ENCODE measurements at places on chromosomes 2 and 18.

GRCh38 chr18:78733762-78734613, 245.6 kb upstream of the SALL3 start:
- no peak for DNase-seq

DNA sequence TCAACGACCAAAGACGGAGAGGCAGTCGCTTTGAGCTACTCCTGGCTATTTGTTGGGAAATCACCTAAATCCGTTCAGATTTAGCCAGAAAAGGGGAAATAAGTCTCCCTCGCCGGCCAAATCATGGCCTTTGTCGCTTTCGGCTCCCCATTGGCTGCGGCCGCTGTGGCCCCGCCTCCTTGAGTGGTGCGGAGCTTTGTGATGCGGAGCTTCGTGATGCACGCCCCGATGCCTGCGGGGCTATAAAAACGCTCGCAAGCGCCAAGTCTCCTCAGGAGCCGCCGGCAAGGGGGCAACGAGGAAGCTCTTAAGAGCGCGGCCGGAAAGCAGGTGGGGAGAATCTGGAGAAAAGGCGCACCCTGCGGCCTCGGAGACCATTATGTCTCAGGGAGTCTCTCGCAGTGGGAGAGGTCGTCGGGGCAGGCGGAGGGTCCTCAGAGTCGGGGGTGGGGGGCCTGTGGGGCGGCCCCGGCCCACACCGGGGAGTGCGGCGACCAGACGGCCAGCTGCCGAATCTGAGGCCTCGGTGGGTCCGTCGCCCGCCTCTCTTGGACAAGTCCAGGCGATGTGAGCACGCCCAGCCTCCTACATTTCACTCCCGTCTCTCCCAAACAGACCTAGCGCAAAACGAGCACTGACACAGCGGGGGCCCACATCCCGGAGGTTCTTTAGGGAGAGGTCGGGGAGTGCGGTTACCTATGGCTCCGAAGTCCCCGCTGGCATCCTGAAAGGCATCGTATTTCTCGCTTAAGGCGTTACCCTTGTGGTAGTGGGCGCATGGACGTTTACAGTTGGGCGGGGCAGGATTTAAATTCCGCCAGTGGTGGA, at the start of gene CABYR:
Gene CABYR, plus strand, starts transcription at position 274 of the 828 bp plus-strand sequence. CDS start 4,053 bp downstream, outside the sequence.
- peak; percentile 40 for DNase-seq

- DNase-seq, result no peak
Measured at GRCh38 chr2:36357847-36358659, 2.5 kb downstream of the CRIM1 start.

GRCh38 chr18:10035281-10035991, 121.6 kb downstream of the VAPA start:
- no peak for DNase-seq

DNA sequence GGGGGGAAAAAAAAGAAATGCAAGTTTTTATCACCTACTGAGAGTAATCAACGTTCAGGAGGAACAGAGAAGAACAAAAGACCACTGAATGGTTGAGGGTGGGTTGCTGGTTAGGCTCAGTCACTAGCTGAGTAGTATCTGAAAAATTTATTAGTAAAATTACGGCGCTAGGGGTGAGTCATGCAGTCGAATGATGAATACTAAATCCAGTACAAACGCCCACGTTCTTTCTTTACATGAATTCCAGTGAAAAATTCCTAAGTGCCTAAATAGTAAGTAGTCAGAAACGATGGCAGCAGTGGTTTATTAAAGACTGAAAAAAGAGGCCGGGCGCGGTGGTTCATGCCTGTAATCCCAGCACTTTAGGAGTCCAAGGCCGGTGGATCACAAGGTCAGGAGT, 52.0 kb downstream of the TEKT4 start:
- DNase-seq, result no peak

GRCh38 chr2:162029287-162029901, 44.6 kb downstream of the DPP4 start:
- no peak for DNase-seq

DNA sequence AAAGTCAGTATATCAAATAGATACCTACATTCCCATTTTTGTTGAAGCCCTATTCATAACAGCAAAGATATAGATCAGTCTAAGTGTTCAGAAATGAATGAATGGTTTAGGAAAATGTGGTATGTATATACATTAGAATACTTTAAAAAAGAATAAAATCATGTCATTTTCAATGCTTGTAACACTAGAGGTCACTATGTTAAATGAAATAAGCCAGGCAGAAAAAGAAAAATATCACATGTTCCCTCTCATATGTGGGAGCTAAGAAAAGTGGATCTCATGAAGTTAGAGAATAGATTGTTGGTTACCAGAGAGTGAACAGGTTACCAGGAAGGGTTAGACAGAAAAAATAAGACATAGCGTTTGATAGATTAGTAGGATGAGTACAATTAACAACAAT, 1111.0 kb upstream of the SLC39A10 start:
- no peak for DNase-seq

DNA sequence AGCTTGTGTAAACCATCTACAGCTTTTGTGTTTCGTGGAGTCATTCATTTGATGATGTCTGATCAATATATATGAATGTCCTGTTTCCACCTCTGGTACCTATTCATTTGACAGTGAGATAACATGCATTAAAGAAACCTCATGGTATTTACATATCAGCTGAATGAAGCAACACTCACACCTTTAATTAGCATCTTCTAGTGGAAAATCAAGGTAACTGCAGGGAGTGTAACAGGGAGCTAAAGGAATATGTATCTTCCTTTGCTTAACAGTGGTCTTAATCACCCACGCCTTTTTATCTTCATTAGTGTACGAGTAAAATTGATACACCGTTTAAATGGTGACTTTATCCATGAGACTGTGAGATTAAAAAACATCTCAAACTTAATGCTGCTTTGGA, 15.6 kb downstream of the SLC39A10 start:
- no peak for DNase-seq

DNA sequence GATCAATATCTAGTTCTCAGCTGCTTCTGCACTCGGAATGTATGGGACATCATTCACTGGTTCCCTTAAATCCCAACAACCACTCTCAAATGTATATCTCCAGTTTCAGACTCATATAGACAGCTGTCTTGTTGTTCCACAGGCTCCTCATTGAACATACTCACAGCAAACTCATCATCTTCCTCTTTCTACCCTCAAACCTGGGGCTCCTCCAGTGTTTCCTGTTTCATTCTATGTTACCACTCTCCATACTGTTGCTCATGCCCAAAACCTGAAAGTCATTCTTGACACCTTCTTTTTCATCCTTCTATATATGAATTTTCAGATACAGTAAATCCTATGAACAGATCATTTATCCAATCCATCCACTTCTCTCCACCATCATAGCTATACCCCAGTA, 18.7 kb upstream of the REL start:
- no peak for DNase-seq

DNA sequence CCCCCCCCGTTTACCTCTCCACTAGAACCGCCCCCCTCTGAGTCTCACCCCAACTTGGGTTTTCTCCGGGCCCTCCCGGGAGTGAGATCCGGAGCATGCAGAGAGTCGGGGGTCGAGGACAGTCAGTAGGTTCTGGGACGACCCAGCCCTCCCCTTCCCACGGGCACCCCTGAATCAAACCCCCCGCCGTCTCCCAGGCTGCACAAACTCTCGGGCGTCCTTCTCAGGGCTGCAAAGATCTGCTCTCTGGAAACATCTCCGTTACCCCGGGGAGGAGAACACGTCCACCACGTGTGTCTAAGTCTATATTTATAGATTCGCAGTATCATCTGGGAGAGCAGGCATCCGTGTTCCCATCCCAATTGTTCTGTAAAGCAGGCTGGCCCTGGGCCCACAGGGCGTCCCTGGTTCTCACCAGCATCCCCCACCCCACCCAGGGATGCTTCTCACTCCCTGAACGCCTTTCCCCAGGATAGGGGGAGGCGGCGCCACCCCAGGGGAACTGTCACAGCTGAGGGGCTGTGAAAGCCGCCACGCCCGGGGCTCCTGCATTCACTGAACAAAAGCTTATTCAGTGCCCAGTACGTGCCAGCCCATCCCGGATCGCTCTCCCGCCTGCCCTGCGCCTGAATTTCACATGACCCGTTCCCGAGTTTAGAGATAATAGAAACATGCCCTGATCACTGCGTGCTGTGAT, 765 bp upstream of the DIPK1C start:
- no peak for DNase-seq

DNA sequence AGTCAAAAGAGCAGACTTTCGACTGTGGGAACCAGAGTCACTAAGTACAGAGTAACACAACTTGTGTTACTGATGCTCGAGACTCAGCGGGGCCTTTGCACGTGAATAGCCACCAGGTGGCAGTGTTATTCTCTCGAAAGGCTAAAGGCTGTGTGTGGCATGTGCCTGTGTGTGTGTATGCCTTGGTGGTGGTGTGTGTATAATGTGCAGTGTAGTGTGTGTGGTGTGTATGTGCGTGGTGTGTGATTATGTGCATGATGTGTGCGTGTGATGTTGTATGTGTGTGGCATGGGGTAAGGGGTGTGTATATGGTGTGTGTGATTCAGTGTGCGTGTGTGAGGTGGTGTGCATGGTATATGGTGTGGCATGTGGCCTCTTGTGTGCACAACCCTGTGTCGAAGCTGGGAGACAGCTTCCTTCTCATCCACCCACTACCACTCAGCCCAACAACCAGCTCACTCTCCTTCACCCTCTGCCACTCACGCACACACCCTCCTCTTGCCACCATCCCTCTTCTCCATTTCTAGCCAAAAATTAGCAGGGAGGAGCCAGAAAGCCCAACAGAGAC, 83.0 kb upstream of the ZNF532 start:
- no peak for DNase-seq

GRCh38 chr2:238644095-238645081, 203.5 kb upstream of the TWIST2 start:
- DNase-seq, result no peak

- DNase-seq, result no peak
Measured at GRCh38 chr18:76488190-76488589, 6.9 kb downstream of the ZNF516 start.

DNA sequence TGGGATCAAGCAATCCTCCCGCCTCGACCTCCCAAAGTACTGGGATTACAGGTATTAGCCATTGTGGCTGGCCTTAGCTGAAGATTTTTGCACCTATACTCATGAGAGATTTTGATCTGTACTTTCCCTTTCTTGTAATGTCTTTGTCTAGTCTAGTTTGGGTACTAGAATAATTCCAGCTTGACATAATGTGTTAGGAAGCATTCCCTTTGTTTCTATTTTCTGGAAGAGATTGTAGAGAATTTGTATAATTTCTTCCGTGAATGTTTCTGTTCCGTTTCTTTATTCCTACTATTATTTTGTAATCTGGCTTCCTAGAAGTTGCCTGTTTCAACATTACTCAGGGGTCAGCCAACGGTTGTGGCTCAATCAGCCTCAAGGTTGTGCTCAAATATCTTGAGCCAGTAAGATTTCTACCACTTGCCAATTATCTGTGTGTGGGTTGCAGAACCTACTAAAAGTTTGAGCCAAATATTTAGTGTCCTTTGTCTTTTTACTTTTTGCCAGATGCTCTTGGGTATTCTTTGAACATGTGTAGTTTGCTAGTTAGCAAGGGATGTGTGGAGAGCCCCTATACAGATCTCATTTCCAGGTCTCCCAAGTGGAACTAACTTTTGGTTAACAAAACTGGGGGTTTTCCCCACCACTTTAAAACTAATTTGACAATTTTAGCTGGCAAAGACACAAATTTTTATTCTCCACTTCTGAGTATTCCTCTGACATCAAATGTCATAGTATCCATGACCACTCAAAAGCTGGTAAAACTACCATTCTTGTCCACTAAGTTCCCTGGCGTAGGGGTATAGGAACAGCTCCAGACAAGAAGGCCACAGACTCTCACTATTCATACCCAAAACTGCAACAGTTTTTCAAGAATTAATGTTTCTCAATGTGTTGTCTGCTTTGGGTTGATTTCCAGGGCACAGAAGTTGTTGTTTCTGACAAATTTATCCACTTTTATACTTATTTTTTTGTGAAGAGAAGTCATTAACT, 42.8 kb upstream of the BAZ2B start:
- DNase-seq, result no peak

GRCh38 chr2:136027112-136027511, 41.7 kb upstream of the DARS1 start:
- DNase-seq, result no peak

DNA sequence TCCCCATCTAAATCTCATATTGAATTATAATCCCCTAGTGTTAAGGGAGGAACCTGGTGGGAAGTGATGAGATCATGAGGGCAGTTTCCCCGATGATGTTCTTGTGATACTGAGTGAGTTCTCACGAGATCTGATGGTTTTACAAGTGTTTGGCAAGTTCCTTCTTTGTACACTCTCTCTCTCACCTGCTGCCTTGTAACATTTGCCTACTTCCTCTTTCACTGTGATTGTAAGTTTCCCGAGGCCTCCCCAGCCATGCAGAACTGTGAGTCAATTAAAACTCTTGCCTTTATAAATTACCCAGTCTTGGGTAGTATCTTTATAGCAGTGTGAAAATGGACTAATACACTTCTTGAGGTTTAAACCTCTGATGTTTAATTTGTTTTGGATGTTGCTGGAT, 177.5 kb downstream of the CD8B2 start:
- no peak for DNase-seq

GRCh38 chr2:221420245-221420644, 151.9 kb downstream of the EPHA4 start:
- DNase-seq, result no peak

GRCh38 chr2:149329489-149330126, 779 bp upstream of the LYPD6 start:
- no peak for DNase-seq

GRCh38 chr18:57931038-57931437, 113.0 kb upstream of the NEDD4L start:
- DNase-seq, result no peak

GRCh38 chr2:67997903-67998302, 64.9 kb downstream of the C1D start:
- no peak for DNase-seq

- DNase-seq, result no peak
Measured at GRCh38 chr18:647304-647703, 10.1 kb upstream of the TYMS start.

GRCh38 chr2:23302591-23302990, 82.4 kb upstream of the KLHL29 start:
- DNase-seq, result no peak

DNA sequence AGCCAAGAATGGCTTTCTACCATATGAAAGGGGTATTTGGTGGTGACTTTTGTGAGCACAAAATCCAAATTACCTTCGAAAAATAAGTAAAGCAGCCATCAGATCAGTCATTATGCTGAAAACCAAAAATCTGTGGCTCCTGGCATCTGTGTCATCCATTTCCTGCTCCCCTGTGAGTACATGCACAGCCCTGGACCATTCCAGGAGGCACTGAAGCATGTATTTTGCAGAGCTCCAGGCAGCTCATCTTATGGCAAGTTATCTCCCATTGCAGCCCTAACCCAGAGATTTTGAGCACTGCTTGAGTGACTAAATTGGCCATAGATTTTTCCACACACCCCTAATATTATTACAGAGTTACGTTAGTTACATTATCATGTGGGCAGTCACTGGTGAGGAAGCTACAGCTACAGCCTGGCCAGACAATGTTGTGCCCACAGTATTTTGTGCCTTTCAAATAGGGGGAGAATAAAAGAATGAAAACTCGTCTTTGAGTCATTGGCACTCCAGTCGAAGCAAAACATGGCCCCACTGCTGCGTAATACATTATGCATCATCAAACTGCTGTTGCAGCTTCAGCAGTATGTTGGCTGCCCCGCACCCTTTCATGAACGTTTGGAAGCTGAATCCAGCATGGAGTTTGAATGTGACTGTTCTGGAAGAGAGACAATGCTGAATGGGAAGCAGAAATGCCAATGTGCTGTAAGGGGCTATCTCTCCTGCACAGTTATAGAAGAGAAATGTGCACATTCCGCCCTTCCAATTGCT, 702.2 kb downstream of the RNF144A start:
- DNase-seq, result no peak

- DNase-seq, result no peak
Measured at GRCh38 chr2:23312996-23313606, 71.9 kb upstream of the KLHL29 start.
